ENCODE measurements at places on chromosomes 13 and 19. TPM values are rescaled to one million over a fixed set of nuclear protein-coding genes. Genes with fewer than 3 reads are reported as not detected.

The C1QTNF9B gene
- 3.6 TPM for total RNA-seq

The TUBA3C gene
- not detected for total RNA-seq

The ACOD1 gene
- total RNA-seq, result not detected

- DNase-seq, result no peak
These were observed 71.8 kb downstream of the GADD45B start for GRCh38 chr19:2547721-2548120.

DNA sequence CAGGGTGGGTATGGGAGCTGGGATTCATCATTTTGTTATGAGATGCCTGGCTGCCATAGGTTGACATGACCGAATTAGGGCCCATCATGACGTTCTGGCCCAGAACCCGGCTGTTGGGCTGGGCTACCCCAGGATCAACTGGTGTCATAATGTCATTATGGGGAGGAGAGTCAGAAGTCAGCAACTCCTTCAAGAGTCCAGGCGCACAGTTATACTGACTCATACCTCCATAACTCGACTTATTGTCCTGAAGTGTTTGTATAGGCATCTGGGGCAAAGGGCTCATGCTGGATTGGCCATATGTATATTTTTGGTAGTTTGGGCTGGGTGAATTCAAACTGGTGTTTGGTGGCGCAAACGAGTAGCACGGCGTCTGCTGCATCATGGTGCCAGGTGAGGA lies 106.5 kb downstream of the FOXO1 start:
- DNase-seq, result no peak

DNA sequence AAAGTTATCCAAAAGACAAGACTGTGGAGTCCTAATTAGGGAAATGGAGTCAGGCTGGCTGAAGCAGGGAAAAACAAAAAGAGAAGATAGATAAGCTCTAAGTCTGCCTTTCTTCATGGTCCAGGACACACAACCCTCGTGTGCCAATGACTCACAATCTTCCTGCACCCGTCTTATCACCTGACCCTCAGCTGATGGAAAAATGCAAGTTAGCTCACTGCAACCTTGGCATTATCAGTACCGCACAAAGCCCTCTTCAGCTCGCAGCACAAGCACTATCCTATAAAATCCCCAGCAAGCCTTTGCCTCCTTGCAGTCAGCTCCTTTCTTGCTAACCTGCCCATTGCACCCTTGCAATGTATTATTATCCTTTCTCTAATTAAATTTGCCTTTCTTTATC lies 4.3 kb downstream of the OR7A5 start:
- no peak for DNase-seq

All from umbilical cord (tissue), 2 donors.